ENCODE measurements at places on chromosomes 7 and 10. TPM values are rescaled to one million over a fixed set of nuclear protein-coding genes. Genes with fewer than 3 reads are reported as not detected.
A peak's percentile ranks its signal among the peaks of the same experiment; 100 is the strongest.

PRSS1 gene
- 20.6 TPM for total RNA-seq

- no peak for DNase-seq
- H3K27ac ChIP-seq = no peak overlapping the region
- H3K4me1 ChIP-seq = peaks cover 6% of the 10 kb centered on the region
Observed at GRCh38 chr7:47846138-47846836, 102.0 kb downstream of the PKD1L1 start.

GRCh38 chr7:154987571-154987970 is 15.4 kb downstream of the PAXIP1 start:
- no peak overlapping the region for H3K27ac ChIP-seq
- no peak overlapping the region for H3K4me3 ChIP-seq
- no peak for DNase-seq
- H3K4me1 ChIP-seq = no peaks in the 10 kb centered on the region
- no peaks in the 10 kb centered on the region for H3K27me3 ChIP-seq
- no peaks in the 10 kb centered on the region for H3K36me3 ChIP-seq

OR2A2 gene
- total RNA-seq = not detected

GPR15LG gene
- total RNA-seq = not detected

GRCh38 chr10:92122941-92123450 is 167.9 kb downstream of the CPEB3 start:
- H3K27ac ChIP-seq = peak overlapping the region; percentile 70
- no peaks in the 10 kb centered on the region for H3K27me3 ChIP-seq
- peaks cover 41% of the 10 kb centered on the region for H3K4me1 ChIP-seq
- no peaks in the 10 kb centered on the region for H3K36me3 ChIP-seq

DNA sequence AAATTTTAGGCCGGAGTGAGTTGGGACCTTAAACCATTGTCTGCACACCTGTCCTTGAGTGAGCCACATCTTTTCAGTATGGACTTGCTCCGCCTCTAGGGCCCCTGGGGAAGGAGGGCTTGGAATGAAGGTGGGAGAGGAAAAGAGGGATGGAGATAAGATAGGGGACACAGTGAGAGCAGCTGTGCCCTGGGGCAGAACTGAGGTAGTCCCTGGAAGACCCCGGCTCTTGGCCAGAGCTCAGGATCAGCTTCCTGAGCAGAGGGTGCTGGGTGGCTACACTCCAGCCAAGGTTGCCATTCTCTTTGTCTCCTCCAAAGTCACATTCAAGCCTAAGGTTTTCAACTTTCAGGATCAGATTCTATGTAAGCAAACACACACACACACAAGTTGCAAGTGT is 82.0 kb downstream of the MKI67 start:
- H3K36me3 ChIP-seq = no peaks in the 10 kb centered on the region
- DNase-seq = no peak
- H3K4me3 ChIP-seq = no peak overlapping the region

CTBP2 gene
- 60.0 TPM for total RNA-seq

DNA sequence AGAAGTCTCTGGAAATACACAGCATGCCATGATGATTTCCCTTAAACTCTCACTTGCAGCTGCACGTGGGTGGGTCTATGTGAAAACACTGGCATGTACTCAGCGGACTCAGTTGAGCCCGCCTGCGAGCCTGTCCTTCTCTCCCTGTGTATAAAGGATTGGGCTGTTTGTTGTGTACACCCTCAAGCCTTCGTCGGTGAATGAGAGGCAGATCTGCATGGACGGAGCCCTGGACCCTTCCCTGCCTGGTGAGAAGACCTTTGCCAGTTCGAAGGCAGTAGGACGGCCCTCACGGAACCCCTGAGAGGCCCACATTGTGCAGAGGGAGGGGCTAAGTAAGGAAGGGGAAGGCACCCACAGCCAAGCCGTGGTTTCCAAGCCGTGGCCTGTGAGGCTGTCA is 121.2 kb downstream of the WDFY4 start:
- H3K4me1 ChIP-seq = peaks cover 2% of the 10 kb centered on the region
- DNase-seq = no peak
- no peak overlapping the region for H3K4me3 ChIP-seq

DNA sequence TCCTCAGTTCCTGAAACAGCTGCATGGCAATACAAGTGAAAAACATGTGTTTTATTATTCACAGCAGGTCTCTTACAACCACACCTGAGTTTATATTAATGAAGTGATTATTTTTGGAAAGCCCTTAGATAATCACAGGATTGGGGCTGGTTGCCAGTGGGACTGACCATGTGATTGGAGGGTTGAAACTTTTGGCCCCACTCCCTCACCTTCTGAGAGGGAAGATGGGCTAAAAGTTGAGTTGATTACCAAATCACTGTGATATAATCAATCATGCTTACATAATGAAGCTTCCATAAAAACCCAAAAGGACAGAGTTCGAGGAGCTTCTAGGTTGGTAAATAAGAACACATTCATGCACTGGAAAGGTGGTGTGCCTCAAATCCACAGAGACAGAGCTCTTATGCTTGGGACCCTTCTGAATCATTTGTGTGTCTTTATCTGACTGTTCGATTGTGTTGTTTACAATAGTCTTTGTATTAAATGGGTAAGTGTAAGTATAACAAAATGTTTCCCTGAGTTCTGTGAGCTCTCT is 393.9 kb downstream of the RPS24 start:
- no peak overlapping the region for H3K27ac ChIP-seq
- no peak overlapping the region for H3K4me3 ChIP-seq
- DNase-seq = no peak
- no peaks in the 10 kb centered on the region for H3K36me3 ChIP-seq
- no peaks in the 10 kb centered on the region for H3K4me1 ChIP-seq
- no peaks in the 10 kb centered on the region for H3K27me3 ChIP-seq

DNA sequence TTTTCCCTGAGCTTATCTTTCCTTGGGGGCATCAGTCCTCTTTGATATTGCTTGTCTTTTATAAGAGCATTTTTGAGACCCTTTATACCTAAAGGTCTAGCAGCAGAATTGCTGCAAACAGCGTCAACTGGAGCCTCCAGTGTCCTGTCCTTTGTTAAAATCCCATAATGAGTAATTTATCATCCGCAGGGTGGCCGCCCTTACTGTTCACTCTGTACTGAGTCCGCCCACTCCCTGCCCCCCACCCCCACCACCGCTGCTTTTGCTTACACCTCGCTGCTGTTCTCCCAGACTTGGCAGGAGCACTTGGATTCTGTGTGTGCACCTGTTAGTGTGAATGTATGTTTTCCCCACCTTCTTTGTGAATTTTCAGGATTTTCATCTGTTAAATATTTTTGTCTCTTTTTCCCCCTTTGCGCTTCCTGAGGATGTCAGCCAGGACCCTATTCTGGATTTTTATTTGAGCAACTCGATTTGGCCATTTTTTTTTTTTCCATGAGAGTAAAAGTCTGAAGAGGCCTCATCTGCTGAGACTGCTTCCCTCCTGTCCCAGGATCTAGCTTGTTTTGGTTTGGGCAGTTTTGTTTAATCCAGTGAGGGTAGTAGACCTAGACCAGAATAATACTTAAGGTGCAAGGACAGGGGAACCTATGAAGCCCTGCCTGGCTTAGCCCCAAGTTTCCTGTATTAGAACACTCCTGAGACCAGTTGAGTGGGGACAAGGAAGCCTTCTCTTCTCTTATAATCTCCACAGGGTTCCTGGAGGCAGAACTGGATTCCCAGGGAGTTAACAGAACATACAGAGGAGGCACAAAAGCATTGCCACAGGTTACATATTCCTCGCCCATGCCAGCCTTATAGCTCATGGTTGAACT is 8.2 kb downstream of the AGFG2 start:
- H3K27me3 ChIP-seq = no peaks in the 10 kb centered on the region
- H3K4me3 ChIP-seq = no peak overlapping the region
- peak overlapping the region; percentile 88 for H3K27ac ChIP-seq
- H3K36me3 ChIP-seq = peaks cover 10% of the 10 kb centered on the region

AKR1C4 gene
- not detected for total RNA-seq

DNA sequence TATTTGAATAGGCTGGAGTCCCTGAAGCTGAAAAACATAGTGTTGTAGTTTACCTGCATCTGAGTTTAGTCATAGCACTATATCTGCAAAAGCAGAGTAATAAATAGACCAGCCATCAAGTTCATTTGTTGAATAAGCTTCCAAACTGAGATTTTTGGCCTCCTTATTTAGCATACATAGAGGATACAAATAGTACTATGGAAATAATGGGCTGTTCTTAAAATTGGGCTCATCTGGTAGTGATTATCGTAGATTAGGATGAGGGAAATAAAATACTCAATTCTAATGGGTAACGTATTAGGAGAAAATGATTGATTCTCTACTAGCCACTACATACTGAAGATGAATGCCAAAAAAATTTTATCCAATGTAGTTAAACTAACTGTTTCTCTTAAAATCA is 41.4 kb upstream of the TMEM196 start:
- no peak for DNase-seq
- H3K27me3 ChIP-seq = no peaks in the 10 kb centered on the region
- H3K27ac ChIP-seq = no peak overlapping the region

GRCh38 chr7:132001146-132001545 is 444.7 kb upstream of the PODXL start:
- H3K4me1 ChIP-seq = no peaks in the 10 kb centered on the region
- H3K27me3 ChIP-seq = no peaks in the 10 kb centered on the region
- no peak for DNase-seq
- H3K36me3 ChIP-seq = no peaks in the 10 kb centered on the region
- no peak overlapping the region for H3K4me3 ChIP-seq

DNA sequence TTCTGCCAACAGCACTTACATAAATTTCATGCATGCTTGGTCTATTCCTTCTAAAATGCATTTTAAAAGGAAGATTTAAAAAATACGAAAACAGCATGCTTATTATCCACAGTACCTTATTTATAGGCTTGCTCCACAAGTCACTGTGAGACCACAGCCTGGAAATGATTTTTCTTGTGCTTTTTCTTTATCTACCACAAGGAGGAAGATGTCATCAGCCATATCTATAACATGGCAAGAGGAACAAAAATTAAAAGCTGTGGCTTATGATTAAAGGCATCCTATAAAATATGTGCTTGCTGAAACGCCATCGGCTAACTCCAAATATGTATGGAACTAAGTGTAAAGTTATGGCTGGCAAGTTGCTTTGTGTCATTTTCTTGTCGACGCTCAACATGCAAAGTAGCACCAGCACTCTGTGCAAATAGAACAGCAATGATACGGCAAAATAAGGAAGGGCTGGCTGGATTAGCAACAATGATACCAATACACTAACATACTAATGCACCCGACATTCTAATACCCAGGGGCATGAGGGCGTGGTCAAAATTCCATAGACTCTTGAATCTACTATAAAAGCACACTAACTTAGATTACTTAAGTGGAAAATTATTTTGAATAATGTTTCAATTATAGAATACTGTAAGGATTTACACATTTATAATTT is 41.2 kb upstream of the AKR1E2 start:
- H3K4me1 ChIP-seq = no peaks in the 10 kb centered on the region
- no peak overlapping the region for H3K4me3 ChIP-seq
- DNase-seq = no peak
- H3K27ac ChIP-seq = no peak overlapping the region
- H3K27me3 ChIP-seq = no peaks in the 10 kb centered on the region

- DNase-seq = no peak
- no peaks in the 10 kb centered on the region for H3K36me3 ChIP-seq
- H3K4me3 ChIP-seq = no peak overlapping the region
- no peaks in the 10 kb centered on the region for H3K27me3 ChIP-seq
- H3K4me1 ChIP-seq = peaks cover 2% of the 10 kb centered on the region
Observed at GRCh38 chr10:113552014-113552413, 839 bp upstream of the HABP2 start.

IMMP2L gene
- total RNA-seq = 12.3 TPM

GRCh38 chr10:130175074-130175473 is 38.9 kb downstream of the GLRX3 start:
- no peak overlapping the region for H3K4me3 ChIP-seq
- H3K27ac ChIP-seq = no peak overlapping the region
- H3K4me1 ChIP-seq = peaks cover under 1% of the 10 kb centered on the region
- no peaks in the 10 kb centered on the region for H3K27me3 ChIP-seq
- DNase-seq = no peak

CTNNA3 gene
- not detected for total RNA-seq

DNA sequence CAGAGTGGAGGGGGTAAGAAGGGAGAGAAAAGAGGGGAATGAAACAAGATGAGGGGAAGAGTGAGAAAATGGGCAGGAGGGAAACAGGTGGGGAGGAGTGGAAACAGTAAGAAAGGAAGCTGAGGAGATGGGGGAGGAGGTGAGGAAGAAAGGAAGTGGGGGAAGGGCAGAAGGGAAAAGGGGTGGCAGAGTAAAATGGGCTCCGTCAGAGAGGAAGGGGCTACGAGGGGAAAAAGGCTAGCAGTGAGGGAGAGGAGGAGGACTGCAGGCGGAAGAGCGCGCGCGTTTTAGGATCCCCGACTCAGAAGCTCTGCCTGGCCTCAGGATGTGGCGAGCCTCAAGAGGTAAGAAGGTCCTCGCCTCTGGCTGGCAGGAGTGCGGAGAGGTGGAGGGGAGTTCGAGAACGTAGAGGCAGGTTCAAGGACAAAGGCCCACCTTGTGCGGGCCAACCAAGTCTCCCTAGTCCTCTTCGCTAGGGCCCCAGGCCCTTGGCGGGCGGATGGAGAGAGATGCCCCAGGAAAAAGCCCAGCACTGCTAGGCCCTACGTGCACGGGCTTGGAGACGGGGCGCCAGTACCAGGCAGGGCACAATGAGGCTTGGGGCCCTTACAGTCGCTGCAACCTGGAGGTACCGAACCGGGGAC is 5.8 kb upstream of the NKX2-3 start:
- DNase-seq = no peak
- H3K4me1 ChIP-seq = peaks cover 18% of the 10 kb centered on the region
- H3K4me3 ChIP-seq = no peak overlapping the region
- peaks cover 49% of the 10 kb centered on the region for H3K27me3 ChIP-seq

- H3K4me1 ChIP-seq = peaks cover 2% of the 10 kb centered on the region
- no peak overlapping the region for H3K27ac ChIP-seq
- H3K36me3 ChIP-seq = no peaks in the 10 kb centered on the region
Observed at GRCh38 chr7:70354409-70355169, 756.3 kb downstream of the AUTS2 start.

DNA sequence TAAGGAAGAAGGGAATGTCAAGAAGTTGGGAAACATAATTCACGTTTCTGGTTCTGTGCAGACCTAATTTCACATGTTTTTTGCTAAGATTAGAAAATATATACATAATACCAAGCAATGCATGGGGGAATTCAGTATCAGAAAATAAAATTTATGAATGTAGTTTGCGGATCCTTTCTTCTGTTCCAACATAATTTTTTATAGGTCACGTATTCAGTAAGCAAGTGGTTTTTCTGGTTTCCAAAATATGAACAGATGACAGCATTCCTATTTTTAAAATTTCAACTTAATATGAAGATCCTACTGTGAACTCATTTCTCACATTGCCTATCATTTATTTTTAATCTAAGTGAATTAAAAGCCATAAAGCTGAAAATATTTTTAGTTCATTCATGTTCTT is 560.0 kb upstream of the NRG3 start:
- H3K36me3 ChIP-seq = no peaks in the 10 kb centered on the region
- H3K4me3 ChIP-seq = no peak overlapping the region
- H3K27me3 ChIP-seq = no peaks in the 10 kb centered on the region
- DNase-seq = no peak
- no peak overlapping the region for H3K27ac ChIP-seq
- H3K4me1 ChIP-seq = no peaks in the 10 kb centered on the region

- no peak overlapping the region for H3K4me3 ChIP-seq
- no peaks in the 10 kb centered on the region for H3K36me3 ChIP-seq
- no peak overlapping the region for H3K27ac ChIP-seq
- H3K4me1 ChIP-seq = no peaks in the 10 kb centered on the region
Observed at GRCh38 chr10:3692387-3692999, 92.5 kb downstream of the KLF6 start.

HSPB1 gene
- total RNA-seq = 296 TPM

CCDC146 gene
- total RNA-seq = 9.3 TPM

CTTNBP2 gene
- 3.3 TPM for total RNA-seq

GRCh38 chr7:43463401-43463980 is 119.4 kb upstream of the STK17A start:
- DNase-seq = no peak
- no peak overlapping the region for H3K4me3 ChIP-seq
- H3K36me3 ChIP-seq = no peaks in the 10 kb centered on the region
- H3K27me3 ChIP-seq = no peaks in the 10 kb centered on the region
